ENCODE measurements at places on chromosomes 12 and 14. TPM values are rescaled to one million over a fixed set of nuclear protein-coding genes. Genes with fewer than 3 reads are reported as not detected.

COCH gene
- total RNA-seq, result 2.0 TPM

TAMALIN gene
- 9.7 TPM for total RNA-seq

SALL2 gene
- 1.1 TPM for total RNA-seq

DNA sequence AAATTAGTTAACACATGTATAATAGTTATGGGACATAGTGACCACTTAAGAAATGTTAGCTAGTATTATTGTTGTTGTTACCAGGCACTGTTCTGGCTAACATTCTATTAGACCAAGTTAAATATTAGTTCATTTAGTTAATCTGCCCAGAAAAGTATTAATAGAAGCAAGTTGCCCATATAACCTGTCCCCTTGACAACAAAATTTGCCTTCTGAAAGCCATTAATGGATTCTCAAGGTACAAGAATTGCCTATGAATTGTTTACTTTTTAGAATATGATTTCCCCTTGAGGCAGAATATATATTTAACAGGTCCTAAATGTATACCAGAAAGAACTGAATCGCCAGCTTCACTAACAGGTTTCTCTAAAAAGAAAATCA is 167.3 kb upstream of the TMCC3 start:
- no peak for DNase-seq

- DNase-seq, result no peak
Measured at GRCh38 chr12:116370886-116371580, 93.5 kb upstream of the MED13L start.

DNA sequence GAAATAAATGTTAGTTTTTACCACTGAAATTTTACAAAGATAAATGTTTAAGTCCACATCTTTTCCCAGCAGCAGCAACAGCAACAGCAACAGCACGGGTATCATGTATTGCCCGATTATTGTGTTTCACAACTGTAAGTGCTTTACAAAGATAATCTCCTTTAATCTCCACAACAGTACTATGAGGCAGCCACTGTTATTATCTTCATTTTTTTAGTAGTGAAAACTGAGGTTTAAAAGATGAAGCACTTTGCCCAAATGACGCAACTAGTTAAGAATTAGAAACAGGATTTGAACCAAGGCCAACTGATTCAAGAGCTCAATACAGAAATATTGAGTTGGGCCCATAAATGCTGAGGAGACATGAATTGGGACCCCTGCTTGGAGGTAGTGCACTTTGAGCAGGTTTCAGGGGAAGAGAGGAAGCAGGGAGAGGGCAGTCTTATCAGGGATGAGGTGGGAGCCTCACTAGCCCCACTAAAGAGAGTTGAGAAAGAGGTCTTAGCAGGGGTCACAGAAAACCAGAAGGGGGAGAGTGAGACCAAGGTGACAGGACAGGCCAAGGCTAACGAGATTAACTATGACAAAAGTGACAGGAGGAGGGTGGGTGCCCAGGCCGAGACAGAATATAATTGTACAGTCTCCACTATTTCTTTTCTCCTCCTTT is 15.3 kb downstream of the KRT2 start:
- no peak for DNase-seq

- no peak for DNase-seq
Measured at GRCh38 chr12:8827551-8828256, 5.3 kb downstream of the A2ML1 start.

DNA sequence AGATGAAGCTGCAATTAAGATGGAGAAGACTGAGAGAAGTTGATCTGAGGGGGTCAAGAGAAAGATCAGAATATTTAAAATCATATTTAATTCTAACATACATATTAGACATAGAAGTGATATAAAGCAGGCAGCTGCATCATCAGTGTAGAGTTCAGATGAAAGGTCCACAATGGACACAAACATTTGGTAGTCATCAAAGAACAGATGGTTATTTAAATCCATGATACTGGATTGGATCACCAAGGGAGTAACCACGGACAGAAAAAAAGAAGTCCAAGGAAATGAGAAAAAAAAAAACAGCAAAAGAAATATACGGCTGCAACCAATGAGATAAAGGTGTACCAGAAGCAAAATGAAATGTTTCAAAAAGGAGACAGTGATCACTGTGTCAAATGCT is 20.1 kb downstream of the NOVA1 start:
- no peak for DNase-seq

GRCh38 chr12:27233814-27234213 is 10.3 kb upstream of the STK38L start:
- DNase-seq, result no peak

DNA sequence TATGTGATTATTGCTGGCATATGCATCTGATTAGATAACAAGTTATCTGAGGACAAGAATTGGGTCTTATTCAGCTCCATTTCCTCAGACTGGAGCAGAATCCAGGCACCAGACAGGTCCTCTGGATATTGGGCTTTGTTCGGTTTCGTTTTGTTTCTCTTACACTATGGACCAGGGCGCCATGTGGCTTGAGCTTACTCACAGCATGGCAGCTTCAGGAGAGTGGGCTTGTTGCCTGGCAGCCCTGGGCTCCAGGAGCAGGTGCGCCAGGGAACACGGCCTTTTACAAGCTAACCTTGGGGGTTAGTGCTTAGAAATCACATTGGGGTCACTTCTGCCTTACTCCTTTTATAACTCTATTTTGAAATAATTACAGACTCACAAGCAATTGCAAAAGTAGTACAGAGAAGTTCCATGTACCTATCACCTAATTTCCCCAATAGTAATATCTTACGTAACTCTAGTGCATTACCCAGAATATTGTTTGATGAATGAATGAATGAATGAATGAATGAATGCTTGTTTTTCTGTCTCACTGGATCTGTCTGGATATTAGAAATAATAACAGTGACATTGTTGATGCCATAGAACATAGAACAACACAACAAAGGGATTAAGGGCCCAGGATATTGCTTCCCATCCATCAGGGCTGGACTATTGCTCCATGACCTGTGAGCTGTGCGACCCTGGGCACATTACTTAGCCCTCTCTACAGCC is 39.0 kb downstream of the CMKLR1 start:
- no peak for DNase-seq

GRCh38 chr14:27409944-27410343 is 812.1 kb upstream of the NOVA1 start:
- DNase-seq, result no peak

- no peak for DNase-seq
Measured at GRCh38 chr14:103698380-103699260, 16.6 kb downstream of the XRCC3 start.

DNA sequence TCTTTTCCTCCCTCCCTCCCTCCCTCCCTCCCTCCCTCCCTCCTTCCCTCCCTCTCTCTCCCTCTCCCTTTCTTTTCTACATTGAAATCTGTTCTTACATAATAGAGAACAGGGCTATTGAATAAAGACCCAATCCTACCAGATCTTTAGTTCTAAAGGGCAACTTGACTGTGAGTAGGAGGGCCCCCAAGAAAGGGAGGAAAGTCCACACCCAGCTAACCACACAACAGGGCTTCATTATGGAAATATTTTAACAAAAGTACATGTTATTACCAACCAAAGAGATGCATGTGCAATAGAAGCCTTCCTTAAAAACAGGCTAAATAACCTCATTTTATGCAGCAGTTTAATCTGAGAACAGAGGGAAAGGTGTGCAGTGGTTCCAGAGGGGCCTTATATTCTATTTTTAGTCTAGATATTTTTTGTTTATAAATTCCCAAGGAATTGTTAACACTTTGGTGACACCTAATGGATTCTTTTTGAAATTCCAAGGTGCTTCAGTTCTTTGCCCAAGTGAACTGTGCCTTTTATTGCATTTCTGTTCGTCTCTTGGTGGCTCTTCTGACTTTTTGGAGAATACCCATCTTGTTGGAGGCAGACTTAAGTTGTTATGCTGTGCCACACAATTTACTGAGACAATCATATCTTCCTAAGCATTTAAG is 63.0 kb downstream of the GNS start:
- DNase-seq, result no peak

- DNase-seq, result no peak
Measured at GRCh38 chr14:48973151-48973550, 613.0 kb downstream of the RPS29 start.

DNA sequence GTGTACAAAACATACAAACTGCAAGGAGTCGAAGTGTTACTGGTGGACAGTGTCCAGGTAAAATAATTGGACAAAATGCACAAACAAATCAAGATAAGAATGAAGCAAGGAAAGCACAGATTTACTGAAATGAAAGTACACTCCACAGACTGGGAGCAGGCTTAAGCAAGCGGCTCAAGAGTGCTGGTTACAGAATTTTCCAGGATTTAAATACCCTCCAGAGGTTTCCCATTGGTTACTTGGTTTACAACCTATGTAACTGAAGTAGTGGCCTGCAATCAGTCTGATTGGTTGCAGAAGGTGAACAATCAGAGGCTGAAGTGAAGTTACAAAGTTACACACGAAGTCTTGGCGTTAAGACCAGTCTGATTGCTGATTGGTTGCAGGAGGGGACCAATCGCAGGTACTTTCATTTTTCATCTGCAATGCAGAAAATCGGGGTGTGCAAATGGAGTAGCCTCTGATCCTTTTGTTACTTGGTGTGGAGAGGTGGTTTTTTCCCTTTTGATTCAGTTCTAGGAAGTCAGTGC is 11.6 kb upstream of the SCN8A start:
- no peak for DNase-seq

DNA sequence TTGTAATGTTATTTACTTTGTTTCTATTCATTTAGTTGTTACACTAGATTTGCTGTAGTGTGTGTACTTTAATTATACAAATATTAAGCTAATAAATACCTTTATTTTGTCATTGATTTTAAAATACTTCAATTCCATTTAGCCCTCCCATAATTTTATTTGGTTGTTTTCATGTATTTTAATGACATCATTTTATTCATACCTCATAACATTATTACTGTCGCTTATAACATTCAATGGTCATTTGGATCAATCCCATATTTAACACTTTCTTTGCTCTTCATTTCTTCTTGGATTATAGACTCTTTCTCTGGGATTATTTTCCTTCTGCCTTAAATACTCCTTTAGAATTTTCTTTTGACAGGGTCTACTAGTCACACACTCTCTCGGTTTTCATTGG is 86.6 kb upstream of the CAND1 start:
- DNase-seq, result no peak

DNA sequence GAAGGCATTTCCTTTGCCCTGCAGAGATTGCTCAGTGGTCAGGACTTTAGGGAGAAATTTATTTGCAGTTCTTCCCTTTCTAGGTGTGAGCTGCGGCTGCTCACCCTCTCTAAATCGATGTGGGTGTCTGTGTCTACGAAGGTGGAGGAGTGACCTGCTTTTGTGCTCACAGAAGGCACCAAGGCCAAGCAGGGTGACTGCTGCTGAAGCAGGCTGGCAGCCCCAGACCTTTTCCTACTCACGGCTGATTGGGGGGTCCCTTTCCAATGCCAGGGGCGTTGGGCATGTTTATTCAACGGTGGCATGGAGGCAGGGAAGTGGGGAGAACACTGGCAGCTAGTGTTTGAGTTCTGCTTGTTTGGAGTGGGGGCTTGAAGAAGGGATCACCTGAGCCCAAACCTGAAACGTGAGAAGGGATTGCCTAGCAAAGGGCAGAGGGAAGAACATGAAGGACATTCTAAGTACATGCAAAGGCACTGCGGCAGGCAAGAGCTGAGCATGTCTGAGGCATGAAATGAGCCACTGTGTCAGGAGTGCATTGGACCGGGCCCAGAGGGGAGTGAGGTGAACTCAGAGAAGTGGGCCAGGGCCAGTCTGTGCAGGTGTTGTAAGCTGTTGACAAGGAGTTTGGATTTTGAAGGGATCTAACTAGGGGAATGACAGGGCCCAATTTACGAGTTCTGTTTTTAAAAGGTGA is 56.3 kb downstream of the CACNA1C start:
- DNase-seq, result no peak

DNA sequence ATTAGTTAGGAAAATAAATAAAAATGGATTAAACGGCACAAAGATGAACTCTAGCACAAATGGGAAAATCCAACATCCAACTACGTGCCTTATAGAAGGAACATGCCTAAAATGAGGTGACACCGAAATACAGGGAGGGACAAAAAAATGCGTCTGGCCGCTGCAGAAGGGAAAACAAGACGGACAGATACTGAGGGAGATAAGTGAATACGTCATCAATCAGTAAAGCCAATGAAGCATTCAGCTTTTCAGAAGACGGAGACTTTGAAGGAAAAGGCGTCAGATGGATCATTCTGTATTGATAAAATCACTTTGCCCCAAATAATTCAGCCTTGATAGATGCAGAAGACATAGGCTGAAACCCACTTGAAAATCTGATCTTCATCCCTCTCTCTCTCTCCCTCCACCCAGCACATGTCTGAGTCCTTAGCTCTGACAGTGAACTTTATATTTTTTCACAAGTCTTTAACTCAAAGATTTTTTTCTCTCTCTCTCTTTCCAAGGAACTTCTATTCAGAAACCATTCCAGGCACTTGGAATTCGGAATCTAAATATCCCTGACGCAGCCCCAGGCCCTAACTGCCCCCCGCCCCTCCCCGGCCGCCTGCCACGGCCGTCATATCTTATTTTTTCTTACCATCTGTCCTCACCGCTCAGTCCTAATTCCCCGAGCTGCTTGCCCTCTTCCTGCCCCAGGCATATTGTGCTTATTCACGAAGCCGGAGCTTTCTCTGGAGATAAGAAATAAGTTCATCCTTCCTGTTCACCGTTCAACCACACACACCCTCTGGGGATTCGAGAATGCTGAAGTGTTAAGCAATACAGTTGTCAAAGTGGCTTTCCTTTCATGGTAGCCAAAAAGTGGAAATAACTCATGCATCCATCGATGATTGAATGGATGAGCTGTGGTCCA is 35.5 kb upstream of the RFLNA start:
- no peak for DNase-seq

Measured in gastrocnemius medialis (tissue), 4 donors.